ENCODE measurements at places on chromosomes 1 and 21.
A peak's percentile ranks its signal among the peaks of the same experiment; 100 is the strongest.

DNA sequence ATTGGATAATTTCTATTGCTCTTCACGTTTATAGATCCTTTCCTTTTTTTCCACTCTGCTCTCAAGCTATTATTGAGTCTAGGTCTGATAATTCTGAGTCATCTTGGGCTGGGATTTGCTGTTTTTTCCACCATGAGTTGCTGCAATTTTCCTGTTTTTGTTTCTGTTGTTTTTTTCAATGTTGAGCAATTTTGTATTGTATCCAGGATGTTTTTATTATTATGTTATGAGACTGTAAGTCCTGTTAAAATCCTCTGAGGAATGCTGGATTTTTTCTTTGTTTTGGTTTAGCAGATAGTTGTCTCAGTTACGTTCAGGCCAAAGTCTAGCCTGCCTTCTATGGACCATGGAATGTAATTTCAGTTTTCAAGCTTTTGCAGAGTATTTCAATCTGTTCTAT is 13.0 kb upstream of the SLC35A3 start:
- DNase-seq, result no peak

DNA sequence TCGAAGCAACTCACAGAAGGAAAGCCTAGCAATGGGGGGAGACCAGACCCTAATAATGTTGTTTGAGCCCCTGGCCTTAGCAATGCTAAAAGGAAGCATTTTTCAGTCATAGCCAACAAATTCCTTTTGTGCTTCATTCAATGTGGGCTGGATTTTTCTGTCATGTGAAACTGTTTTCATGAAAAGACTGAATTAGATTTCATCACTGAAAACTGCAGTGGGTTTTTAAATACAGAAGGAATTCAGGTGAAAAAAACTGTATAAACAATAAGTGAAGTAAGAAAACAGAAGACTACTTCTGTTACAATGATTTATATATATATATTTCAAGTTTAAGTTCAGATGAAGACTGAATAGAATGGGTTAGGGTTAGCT is 204.8 kb downstream of the SMYD3 start:
- DNase-seq, result no peak

DNA sequence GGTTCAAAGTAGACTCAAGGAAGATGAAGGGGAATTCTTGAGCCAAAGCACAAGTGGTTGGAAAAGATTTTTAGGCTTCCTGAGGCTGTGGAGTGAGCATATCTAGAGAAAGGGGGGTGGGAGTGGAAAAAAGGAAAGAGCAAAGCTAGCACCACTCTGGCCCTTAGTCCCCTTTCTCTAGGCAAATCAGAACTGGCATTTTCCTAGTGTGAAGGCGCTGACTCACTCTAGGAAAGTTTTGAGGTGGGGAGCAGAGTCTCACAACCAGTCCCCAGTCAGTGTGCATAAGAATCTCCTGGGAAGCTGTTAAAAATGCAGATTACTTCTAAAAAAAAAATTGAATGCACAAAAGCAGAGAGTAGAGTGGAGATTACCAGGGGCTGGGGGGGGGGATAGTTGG is 3.4 kb upstream of the GPR89B start:
- no peak for DNase-seq

GRCh38 chr1:187566354-187566753 is 737.6 kb downstream of the PLA2G4A start:
- DNase-seq, result no peak

DNA sequence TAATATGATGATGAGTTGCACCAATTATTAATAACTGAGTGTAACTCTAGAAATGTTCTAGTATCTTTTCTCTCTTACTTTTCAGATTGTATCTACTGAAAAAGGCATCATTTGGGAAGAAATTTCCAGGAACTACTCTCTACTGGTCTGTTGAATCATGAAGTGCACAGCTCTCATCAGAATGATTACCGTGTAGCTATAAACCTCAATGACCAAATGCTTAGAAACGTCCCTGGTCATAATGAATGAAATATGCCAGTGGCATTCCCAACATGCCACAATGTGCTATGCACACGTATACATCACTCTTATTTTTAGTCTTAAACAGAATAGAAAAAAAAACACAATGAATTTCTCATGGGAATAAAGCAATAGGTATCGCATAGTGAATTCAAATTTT is 534.3 kb upstream of the OLFM3 start:
- no peak for DNase-seq

GRCh38 chr1:204366759-204367158 is 7.0 kb upstream of the PLEKHA6 start:
- no peak for DNase-seq

DNA sequence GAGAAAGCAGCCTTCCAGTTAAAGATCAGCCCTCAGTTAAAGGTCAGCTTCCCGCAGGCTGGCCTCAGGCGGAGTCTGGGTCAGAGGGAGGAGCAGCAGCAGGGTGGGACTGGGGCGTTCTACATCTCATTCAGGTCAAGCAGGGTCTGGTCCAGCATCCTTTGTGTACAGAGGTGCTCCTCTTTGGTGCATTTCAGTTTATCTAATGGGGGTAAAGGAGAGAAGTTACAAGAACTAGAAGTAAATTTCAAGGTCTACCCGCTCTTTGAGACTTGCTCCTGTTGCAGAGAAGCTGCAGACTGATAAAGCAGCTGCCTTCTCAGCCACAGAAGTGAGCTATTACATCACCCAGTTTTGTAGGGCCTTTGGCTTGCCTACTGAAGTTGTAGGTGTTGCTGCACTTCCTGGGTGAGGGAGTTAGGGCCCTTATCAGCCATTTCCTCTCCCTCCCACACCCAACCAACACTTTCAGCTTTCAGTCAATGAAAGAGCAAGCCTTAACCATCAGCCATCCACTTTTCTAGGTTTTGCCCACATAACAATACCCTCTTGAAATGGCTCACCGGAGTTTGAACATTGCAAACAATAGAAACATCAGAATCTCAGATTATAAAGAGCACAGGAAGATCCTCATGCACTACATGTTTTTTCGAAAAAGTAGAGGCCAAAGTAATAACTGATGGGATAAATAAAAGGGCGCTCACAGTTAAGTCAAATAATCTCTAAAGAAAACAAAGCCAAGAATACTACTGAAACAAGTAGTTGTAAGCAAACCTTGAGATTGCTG is 2.8 kb upstream of the NUP210L start:
- peak; percentile 28 for DNase-seq

- DNase-seq, result no peak
These were observed 54.0 kb downstream of the LTN1 start for GRCh38 chr21:28938726-28939125.

DNA sequence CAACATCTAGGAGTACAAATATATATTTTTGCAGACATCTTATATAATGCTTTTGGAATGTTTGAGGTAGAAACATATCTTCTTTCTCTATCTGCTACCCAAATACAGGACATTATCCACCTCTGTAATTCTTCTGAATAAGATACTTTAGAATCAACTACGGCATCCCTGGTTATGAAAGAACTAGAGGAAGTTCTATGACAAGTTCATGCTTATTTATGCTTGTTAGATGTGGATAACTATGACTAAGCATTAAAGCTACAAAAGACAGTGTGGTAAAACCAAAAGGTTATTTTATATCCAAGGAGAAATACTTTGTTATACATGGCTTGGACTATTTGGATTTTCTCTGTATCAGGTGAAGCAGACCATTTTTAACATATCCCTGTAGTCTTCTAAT is 894.0 kb downstream of the KCNT2 start:
- DNase-seq, result no peak

GRCh38 chr1:48493970-48494769 is 22.2 kb upstream of the SPATA6 start:
- DNase-seq, result no peak

DNA sequence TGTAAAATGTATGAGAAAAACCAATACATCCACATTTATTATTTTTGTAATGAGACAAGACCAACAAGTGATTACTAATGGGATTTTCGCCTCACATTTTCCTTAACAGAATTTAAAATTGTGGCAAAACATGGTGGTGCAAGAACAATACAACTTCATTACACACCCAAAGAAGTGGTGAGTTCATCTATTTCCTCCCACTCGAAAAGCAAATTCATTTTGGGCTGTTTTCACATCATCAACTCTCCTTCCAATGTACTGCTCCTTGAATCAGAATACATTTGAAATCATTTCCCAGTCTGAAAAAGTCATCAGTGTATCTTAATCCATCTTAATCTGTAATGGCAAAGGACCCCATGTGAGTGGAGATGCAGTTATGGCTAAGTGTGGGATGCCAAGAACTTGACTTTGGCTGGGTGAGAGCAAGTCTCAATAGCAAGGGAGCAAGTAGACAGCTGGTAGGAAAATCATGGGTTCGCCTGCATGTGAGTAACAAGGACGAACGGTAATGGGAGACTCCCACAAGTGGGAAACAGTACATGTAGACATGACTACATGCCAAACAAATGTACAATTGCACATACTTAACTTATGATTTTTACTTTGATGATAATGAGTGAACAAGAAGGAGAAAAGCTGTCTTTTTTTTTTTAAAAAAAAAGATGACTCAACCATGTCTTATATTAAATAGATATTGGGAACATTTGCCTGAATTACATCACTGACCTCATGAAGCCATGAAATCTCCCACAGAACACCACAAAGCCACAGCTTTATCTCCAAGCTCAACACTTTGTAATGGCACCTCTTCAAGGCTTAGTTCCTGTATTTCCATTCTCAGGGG is 46.0 kb downstream of the RUNX1 start:
- no peak for DNase-seq

DNA sequence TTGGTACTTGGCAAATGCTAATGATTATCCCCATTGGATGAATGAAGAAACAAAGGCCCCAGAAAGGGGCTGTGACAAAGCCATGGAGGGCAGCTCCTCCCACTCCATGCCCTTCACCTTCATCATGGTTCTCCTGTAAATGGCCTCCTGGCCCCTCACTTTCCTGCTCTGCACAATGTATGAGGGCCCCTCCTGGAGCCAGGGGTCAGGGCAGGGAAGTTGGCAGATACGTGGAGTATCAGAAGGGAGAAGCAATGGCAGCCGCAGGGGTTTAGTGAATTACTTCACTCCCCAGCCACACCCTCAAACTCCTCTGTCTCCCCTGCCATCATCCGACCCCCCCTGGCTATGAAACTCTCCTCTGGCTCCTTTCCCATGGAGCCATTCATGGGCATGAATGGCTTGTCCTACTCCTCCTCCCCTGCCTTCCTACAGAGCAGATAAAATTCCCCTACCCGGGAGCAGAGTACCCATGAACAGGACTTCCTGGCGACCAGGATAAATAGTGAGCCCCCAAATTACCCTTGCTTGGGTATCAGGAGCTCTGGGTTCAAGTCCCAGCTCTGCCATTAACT is 86.3 kb downstream of the CAMK2N1 start:
- no peak for DNase-seq

- DNase-seq, result no peak
These were observed 425.0 kb downstream of the SMYD3 start for GRCh38 chr1:246081856-246082668.

DNA sequence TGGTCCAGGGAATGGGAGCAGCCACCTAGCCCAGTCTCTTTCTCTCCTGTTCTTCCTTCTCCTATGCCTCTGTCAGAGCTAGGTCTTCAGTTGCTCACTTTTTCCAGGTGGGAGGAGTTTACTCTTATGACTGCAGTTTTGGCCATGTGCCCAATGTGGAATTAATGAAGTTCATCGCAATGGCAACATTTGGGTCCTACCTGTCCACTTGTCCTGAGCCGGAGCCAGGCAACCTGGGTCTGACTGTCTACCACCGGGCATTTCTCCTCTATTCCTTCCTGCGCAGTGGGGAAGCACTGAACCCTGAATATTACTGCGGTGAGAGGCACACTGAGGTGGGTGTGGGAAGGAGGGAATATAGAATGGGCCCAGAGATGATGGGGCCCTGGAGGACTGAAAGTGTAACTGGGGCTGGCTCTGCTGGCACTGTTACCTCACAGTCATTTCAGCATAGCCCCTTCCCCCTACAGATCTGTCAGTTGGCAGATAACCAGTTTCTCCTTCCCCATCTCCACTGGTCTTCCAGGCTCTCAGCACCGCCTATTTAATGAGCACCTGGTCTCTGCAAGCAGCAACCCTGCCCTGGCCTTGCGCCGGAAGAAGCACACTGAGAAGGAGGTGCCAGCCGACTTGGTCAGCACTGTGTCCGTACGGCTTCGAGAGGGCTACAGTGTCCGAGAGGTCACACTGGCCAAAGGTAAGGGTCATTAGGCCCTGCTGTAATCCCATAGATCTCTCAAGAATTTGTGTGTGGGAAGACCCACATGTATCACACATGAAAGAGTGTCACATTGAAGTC is 30.1 kb downstream of the SZT2 start:
- no peak for DNase-seq

DNA sequence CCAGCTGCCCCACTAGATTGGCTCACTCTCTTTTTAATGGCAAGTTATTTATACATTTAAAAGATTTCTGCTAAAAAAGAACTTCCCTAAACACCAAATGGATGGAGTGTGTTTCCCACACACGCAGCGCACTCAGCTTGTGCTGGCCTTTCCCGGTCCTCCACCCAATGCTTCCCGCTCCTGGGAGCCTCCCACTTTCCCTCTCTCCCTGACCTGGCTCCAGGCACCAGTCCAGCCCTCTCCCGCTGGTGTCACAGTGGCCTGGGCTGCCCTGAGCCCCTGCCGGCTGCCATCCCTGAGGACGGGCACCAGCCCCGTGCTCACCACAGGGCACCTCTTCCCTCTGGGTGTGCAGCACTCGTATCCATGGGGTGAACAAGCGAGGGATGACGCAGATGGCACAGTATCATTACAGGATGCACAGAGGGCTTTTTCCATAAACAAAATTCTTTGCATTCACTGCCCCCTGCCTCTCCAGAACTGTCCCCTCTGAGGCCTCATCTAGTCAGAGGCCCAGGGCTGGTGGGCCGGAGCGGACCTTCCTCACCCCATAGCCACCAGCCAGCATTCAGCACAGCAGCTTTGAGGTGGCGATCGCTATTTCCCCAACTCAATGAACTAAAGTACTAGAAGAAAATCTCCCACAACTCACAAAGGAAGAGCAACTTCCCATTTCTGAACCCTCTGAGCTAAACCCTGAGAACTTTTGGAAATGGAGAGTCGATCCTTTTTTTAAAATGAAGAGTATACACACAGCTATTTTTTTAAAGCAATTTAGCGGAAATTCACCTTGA is 68.5 kb downstream of the SLC37A1 start:
- no peak for DNase-seq

DNA sequence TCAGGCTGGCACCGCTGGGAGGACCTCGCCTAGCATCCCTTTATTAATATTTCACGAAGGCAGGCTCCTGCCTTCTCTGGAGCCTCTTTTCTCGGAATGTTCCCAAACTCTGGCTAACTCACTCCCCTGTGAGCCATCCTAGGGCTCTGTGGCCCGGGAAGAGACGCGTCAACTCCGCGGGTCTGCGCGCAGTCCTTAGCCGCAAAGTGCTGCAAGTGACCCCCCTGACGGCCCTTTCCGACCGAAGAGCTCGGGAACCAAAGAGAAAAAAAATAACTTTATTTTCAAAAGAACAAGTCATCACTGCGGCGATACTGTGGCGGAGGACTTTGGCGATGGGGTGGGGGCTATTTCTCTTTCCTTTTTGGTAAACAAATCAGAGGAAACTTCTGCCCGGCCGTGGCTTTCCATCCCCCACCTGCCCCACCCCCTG is 14.6 kb downstream of the NR5A2 start:
- no peak for DNase-seq

DNA sequence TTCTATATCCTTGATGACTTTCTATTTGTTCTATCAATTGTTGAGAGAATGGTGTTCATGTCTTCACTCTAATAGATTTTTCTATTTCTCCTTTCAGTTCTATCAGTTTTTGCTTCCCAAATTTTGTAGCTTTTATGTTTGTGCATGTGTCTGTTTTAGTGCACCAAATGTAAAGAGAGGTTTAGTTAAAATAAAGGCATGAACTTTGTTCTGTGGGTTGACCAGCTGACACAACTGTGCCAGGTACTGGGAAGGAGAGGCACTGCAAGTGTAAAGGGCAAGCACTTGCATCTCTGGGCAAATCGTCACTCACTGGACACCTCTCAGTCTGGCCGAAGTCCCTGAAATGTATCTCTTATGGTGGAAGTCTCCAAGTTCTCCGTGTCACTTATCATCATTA is 38.6 kb upstream of the ABCD3 start:
- no peak for DNase-seq
